ENCODE measurements at places on chromosomes 11 and 22.

DNA sequence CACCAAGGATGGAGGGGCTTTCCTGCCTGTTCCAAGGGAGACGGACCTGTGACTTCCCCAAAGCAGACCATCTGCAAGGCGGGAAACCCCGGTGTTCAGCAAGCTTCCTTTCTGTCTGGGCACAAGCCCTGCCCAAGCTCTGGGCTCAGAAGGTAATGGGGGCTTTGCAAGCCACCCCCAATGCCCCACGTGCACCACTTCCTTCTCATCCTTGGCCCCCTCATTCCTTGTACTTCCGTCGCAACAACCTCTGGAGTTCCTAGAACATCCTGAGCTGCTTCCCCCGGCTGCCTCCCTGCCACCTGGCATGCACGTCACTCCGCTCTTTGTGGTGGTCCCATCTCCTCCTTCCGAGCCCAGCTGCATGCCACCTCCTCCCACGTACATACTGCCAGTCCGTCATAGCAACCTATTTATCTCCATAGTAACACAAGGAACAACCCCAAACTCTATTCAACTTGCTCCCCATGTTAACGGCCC, 3.9 kb downstream of the MYEOV start:
- DNase-seq, result peak; percentile 79

GRCh38 chr11:131033151-131033651, 116.9 kb upstream of the SNX19 start:
- DNase-seq, result no peak

GRCh38 chr11:24515632-24516031, 18.8 kb downstream of the LUZP2 start:
- DNase-seq, result no peak

- DNase-seq, result no peak
Measured at GRCh38 chr11:128724891-128725611, 31.2 kb downstream of the FLI1 start.

DNA sequence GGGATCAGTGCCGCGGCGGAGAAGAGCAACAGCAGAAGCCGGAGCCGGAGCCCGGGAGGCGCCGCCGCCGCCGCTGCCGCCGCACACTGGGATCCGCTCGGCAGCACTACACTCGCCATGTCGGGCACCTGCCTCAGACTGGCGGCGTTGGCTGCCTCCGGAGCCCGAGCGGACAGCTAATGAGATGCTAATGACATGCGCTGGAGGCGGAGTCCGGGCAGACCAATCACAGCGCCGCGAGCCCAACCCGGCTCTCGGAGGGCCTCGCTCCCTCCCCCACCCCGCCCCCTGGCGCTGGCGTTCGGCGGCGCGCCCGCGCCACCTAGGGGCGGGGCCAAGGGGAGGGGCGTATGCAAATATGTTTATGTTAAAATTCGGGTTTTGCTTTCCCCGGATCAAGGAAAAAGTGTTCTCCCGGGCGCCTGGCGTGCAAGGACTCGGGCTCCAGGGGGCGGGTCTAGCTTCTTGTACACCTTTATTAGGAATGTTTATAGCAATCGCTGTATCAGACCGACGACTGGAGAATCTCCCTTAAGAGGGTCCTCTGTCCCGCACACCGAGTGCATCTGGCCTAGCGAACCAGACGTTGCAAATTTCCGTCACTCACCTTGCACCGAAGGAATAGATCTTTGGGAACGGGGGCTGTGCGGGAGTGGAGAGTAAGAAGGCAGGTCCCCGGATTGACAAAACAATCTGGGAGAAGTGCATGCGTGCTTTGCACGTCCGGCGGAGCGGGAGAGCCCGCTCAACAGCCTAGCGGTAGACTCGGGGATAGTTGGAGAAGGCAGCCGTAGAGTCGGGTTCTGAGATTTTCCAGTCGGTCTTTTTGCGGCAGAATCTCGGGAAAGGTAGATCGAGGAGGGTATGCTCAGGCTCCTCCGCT, at the start of gene CADM1:
TSS of gene CADM1 (minus strand) at position 140 of the 883 bp plus-strand sequence.
- peak; percentile 86 for DNase-seq

GRCh38 chr22:21920341-21921183, 32.1 kb downstream of the PPM1F start:
- no peak for DNase-seq

GRCh38 chr11:24944891-24945290, 448.0 kb downstream of the LUZP2 start:
- no peak for DNase-seq

DNA sequence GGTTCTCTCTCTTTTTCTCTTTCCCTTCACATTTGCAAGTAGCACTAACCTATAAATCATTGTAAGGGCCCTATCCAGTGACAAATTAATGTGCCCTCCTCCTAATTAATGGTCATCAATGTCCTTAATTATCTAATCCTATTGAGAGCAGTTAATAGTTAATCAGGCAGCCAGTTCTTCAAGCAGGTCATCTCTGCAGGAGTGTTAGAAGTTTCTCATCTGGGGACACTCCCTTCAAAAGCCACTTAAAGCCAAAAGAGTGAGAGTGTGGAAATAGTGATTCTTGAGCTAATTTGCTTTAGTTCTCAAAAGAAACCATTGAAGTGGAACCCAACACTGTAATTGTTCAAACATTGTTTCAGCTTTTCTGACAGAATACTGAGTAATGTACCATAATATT, 141.6 kb downstream of the ELP4 start:
- no peak for DNase-seq

- no peak for DNase-seq
Measured at GRCh38 chr11:46386674-46387073, 4.9 kb downstream of the CHRM4 start.

GRCh38 chr11:14132312-14132711, 169.8 kb downstream of the SPON1 start:
- DNase-seq, result no peak

DNA sequence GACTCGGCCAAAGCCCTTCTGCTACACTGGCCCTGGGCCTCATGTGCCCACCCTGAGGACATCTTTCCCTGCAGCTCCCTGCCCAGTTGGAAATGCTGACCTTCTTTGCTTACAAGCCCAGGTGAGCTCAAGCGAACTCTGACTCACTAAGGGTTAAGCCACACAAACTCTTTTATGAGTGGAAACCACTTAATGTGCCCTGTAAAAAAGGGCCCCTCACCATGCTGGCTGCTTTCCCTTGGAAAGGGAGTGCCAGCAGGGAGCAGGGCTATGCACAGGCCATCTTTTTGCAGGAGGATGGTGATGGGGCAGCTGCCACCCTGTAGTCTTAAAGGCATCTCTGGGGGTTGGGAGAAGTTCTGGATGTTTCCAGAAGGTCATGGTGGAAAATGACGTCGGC, 18.7 kb downstream of the EHF start:
- DNase-seq, result no peak

- DNase-seq, result peak; percentile 92
Measured at GRCh38 chr11:65498977-65499712, at the start of gene MALAT1. TSS of gene MALAT1 (plus strand) at chr11:65499045.

DNA sequence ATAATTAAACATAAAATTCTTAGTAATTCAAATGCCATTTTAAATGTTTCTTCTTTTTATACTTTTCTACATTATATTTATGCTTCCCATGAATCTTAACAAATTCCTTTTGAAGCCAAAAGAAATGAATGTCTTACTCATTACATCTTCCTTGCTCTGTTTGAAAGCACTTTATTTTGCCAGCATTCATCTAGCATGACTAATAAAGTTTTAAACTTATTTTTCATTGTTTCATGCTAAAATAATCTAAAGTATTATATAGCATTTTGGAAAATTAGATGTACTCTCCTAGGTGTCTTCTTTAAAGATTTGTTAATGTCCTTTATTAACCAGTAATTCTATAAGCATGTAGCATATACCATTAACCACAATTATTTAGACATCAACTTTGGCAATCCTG, 9.7 kb upstream of the PIWIL4 start:
- no peak for DNase-seq

- DNase-seq, result no peak
Measured at GRCh38 chr22:37184380-37184755, 3.7 kb downstream of the C1QTNF6 start.

- DNase-seq, result no peak
Measured at GRCh38 chr11:26134481-26135355, 197.2 kb upstream of the ANO3 start.

- no peak for DNase-seq
Measured at GRCh38 chr11:12161603-12162350, 51.4 kb downstream of the MICAL2 start.

- no peak for DNase-seq
Measured at GRCh38 chr22:44683237-44683636, 18.8 kb upstream of the PRR5 start.

DNA sequence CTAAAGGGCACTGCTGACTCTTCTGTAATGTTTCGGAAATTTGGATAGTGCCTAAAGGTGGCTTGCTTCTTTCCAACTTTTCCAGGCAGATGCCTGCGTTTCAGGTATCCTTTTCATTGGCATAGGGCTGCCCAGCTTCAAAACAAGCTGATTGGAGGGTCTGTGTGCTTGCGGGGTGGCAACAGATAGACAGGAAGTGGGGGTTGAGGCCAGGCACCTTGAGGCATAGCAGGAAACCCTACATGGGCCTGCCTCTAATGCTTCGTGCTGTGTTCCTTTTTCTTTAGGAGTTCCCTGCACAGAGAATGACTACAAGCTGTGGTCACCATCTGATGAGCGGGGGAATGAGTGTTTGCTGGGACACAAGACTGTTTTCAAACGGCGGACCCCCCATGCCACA, 92.2 kb upstream of the SORL1-AS1 start:
- DNase-seq, result no peak

Measured in CD4-positive, alpha-beta T cell treated with Interferon gamma for 1 hour (primary cell).